ENCODE measurements at places on chromosomes 6 and 20. TPM values are rescaled to one million over a fixed set of nuclear protein-coding genes. Genes with fewer than 3 reads are reported as not detected.
A peak's percentile ranks its signal among the peaks of the same experiment; 100 is the strongest.

- no peak for DNase-seq
These were observed 27.3 kb downstream of the RIN2 start for GRCh38 chr20:19785173-19785982.

GRCh38 chr6:53761036-53761435 lies 33.8 kb upstream of the LRRC1 start:
- no peak for DNase-seq

DNA sequence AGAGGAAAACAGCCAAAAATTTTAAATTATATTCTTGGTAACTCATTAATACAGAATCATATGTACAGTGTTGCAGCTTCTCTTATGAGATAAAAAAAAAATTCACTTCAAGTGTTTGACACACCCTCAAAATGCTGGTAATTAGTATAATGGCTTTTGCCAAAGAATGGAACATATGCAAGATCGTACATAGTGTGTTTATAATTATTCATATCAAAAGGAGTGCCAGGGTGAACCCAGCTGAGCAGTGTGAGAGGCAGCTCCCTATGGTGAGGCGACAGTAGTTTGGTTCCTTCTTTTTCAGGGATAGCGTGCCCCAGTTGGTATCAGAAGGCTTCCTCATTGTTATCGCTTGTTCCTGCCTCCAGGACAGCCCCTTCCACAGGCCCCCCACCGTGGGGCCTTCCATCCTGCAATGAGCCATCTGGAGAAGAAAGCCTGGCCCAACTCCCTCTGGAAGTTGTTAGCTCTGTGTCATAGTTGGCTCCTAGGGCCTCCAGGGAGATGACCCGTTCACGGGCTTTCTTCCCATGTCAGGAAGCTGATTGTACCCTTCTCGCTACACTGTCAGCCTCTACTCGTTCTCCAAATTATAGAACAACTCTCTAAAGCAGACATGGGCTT lies 150.7 kb downstream of the FRK start:
- DNase-seq = no peak

DNA sequence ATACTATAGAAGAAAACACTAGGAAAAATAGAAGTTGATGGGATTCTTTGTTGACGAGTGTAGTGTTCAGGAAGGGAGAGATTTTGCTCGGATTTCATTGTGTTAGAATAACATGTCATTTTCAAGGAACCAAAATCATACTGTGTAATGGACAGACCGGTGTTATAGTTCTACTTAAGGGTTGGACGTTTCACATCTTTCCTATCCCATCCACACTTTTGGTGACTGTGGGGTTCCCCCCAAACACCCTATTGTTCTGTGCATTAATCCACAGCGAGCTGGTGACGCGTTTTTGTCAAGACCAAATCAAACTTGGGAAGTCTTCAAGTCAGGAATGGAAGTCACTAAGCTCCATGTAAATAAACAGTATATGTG lies 43.3 kb downstream of the TRIM27 start:
- no peak for DNase-seq

- DNase-seq = peak; percentile 39
These were observed 104.6 kb upstream of the EXOC2 start for GRCh38 chr6:797479-798077.

DNA sequence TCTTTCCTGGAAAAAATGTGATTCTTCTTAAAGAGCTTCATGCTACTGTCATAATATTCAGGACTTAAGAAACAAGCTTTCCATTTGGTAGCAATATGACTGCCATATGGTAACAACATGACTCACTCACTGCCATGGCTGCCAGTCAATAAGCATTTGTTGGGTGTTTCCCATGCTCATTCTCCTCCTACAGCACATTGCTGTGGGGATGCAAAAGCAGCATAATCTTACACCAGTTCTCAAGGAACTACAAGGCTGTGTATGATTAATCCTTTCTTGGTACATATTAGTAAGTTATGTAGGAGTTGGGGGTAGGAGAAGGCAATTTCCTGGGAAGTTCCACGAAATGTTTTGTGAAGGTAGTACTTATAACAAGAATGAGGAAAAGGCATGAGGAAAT lies 76.7 kb downstream of the CEP162 start:
- peak; percentile 88 for DNase-seq

GRCh38 chr20:32070282-32070681 lies 18.2 kb downstream of the HCK start:
- DNase-seq = no peak

DNA sequence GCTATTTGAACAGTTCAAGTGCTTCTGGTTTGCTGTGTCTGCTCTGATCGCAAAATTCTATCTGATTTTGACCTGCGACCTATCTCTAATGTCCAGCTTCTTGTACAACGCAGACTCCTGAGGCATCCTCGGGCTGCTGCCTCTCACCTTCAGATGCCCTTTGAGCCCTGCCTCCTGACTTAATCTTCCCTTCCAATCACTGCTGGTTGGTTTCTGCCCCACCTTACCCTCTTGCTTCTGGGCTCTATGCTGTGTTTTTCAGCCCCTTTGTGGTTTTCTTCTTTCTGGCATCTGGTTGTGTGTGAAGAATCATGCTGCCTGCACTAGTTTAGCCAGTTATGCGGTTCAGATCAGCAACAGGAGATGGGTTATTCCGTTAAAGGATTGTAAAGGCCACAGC lies 131.2 kb upstream of the THEMIS start:
- DNase-seq = no peak

GRCh38 chr20:43558412-43559146 lies at the start of gene SGK2:
Gene SGK2, plus strand, starts transcription at chr20:43559027. Its CDS starts 7,469 bp downstream, at chr20:43566496.
- no peak for DNase-seq

DNA sequence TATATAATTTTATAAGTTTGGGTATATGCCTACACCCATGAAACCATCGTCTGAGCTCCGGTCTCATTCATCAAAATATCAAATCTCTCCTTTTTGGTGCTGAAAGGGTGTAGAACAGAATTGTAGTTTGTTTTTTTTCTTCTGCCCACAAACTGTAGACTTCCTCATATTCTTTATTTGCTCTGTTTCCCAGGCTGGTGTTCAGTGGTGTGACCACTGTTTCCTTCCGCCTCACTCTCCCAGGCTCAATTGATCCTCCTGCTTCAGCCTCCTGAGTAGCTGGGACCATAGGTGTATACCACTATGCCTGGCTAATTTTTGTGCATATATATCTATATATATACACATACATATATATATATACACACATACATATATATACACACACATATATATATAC lies 139.6 kb upstream of the HCRTR2 start:
- no peak for DNase-seq

DNA sequence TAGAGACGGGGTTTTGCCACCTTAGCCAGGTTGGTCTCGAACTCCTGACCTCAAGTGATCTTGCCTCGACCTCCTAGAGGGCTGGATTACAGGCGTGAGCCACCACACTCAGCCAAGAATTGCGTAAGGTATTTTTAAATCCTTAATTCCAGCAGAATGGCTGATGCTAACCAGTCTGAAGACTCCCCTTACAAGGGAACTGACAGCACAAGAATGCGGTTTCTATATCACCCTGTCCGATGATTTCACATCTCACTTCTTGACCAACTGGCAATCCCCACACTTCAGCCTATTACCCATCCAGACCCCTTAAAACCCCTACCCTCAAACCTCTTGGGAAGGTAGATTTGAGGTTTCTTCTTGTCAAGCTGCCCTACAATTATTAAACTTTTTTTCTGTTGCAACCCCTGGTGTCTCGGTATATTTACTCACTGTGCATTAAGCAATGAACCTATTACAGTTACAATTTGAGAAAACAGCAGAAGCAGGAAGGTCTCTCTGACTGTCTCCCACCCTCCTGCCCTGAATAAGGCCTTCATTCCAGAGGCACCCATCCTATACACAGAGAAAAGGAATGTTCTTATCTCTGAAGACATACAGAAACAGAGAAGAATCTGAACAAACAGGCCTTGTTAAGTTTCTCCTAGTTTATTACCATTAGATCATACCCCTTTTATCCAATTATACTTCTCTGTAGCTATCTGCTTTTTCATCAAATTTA lies 164.9 kb downstream of the ARHGAP18 start:
- no peak for DNase-seq

GRCh38 chr6:156806155-156806554 lies 29.0 kb downstream of the ARID1B start:
- no peak for DNase-seq

DNA sequence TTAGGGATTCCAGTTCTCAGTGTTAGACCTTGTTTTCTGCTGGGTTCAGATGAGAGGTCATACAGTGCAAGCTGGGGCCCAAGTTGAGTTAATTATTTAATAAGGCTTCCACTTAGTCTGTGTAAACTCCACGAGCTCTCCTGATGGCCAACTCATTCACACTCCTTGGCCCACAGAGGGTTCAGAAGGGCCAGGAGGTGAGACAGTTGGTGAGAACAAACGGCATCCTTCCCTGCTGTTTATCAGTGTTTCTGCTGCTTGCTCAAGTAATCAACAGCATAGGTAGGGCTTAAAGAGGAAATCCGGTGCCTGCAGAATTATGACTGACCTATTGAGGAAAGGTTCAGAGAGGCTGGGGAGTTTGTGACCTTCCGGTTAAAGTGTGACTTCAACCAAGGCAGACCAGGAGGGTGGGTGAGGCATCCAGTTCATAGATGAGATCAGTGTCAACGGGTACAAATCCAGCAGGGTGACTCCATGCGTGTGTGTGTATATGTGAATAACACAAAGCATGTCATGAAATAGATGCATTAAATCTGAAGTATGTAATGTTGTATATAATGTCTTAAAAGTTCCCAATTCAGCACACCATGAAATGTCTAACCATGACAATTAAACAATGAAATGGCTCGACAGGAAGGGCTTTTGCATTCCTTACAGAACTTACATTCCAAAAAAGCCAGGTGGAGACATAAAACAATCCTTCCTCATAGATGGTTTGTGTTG lies 37.4 kb upstream of the BCAS1 start:
- DNase-seq = no peak

DNA sequence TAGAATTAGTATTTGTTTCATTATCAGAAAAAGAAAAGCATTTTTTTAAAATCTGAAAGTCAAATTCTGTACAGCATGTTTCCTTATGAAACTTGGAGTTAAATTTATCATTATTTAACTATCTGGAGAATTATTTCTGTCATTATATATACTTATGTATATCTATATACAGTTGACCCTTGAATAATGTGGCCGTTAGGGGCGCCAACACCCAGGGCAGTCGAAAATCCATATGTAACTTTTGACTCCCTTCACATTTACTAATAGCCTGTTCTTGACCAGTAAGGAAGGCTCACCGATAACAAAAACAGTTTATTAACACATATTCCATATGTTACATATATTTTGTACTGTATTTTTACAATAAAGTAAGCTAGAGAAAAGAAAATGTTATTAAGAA lies 341.2 kb downstream of the ADGRB3 start:
- DNase-seq = no peak

GRCh38 chr20:9408422-9409300 lies 105.7 kb upstream of the LAMP5 start:
- no peak for DNase-seq

GRCh38 chr20:3730803-3731672 lies 1.4 kb upstream of the HSPA12B start:
- DNase-seq = no peak

DNA sequence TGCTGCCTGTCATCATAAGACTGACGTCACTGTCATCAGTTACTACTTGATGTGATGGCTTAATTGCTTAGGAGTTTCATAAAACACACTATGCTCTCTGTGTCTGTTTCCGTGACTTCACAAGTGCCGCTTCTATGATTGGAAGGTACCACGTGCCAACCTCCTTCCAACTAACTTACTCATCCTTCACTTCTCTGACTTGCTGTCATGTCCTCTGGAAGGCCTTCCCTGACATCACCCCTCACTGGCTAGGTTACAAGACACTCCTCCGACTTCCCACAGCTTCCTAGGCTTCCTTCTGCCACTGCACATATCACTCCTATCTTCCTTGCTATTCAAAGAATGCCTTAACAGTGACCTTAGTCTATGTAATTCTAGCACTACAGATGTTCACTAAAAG lies 20.4 kb downstream of the SERINC3 start:
- DNase-seq = no peak

GRCh38 chr6:134172706-134173365 lies 120.4 kb upstream of the SLC2A12 start:
- DNase-seq = no peak

DNA sequence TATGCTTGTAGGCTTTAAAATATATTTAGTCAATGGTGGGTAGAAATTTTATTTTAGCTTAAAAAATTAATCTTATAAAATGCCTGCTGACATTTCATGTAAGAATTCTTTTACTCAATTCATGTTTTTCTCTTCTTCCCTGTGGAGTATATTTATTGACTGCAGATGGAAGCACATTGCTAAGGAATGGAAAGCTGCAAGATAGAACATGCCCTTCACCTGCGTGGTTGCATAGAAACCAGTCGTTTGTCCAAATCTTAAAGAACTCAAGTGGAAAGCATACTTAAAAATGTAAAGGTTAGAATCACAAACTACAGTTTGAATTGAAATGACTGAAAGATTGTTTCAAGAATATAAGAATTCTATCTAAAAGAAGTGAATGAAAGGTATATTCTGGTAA lies 30.7 kb downstream of the C6orf163 start:
- DNase-seq = no peak

GRCh38 chr6:33540768-33541167 lies 39.3 kb downstream of the BAK1 start:
- DNase-seq = no peak

- no peak for DNase-seq
These were observed 188.7 kb downstream of the CDC5L start for GRCh38 chr6:44576132-44576631.

DNA sequence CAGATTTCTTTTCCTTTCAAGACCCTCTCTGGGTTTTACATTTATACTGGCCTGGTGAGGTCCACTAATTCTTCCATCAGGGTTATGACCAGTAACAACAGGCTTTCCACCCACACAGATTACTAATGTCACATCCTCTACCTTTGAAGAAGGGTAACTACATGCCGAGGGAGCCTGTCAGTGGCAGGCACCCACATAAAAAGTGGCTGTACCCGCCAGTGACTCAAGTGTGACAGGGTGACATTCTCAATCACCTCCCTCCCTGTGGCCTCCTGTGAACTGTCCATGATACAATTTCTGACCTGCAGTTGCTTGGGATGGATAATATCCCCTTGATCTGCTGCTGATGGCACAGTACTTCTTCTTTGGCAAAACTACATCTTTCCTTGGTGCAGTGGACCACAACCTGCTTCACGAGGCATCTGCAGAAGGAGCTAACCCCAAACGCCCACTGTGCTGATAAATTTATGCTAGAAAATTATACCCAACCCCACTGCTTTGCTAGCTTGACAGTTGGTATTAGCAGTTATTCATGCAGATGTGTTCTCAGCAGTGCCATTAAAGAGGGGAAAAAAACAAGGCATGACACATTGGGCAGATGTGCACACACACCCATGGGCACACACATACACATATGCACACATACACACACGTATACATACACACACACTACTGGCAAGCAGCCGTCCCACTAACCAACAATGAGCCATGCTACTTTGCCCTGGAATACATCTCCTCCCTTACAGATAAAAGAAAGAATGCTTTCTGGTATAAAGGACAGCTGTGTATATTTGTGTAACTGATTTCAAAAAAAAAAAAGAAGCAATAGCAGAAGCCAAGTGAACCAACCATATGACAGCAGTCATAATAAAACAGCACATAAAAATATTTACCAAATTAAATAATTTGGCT lies 20.8 kb downstream of the GFOD1 start:
- DNase-seq = no peak

The TCP11 gene
- total RNA-seq = 0.30 TPM

The HDAC2 gene
- 91.2 TPM for total RNA-seq

The PRDM13 gene
- total RNA-seq = not detected

The ELOVL4 gene
- 60.1 TPM for total RNA-seq

The SLC24A3 gene
- total RNA-seq = 7.1 TPM

The MYH7B gene
- 3.1 TPM for total RNA-seq

The PRKN gene
- total RNA-seq = 5.2 TPM

The CUTA gene
- 54.4 TPM for total RNA-seq

Measured in skin of body (tissue), 3 donors.